ENCODE measurements at places on chromosomes 4 and X.

DNA sequence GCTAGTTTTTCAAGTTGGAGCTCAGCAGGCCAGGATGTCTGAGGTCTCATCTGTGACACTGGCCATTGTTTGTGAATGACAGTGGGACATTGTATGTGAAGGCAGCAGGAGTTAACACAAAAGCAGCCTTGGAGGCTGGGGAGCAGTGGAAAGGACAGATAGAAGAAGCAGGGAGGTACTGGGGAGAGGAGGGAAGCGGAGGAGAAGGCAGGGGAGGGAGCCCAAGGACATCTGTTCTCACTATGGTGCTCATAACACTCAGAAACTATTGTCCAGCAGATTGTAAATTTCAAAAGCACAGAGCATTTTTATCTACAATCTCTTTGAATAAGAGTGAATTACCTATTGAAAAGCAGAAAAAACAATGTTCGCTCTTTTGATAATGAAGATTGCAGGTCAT is 253.6 kb upstream of the DIPK2B start:
- no peak for DNase-seq

GRCh38 chrX:65871671-65872311 is 168.1 kb downstream of the VSIG4 start:
- DNase-seq: no peak

DNA sequence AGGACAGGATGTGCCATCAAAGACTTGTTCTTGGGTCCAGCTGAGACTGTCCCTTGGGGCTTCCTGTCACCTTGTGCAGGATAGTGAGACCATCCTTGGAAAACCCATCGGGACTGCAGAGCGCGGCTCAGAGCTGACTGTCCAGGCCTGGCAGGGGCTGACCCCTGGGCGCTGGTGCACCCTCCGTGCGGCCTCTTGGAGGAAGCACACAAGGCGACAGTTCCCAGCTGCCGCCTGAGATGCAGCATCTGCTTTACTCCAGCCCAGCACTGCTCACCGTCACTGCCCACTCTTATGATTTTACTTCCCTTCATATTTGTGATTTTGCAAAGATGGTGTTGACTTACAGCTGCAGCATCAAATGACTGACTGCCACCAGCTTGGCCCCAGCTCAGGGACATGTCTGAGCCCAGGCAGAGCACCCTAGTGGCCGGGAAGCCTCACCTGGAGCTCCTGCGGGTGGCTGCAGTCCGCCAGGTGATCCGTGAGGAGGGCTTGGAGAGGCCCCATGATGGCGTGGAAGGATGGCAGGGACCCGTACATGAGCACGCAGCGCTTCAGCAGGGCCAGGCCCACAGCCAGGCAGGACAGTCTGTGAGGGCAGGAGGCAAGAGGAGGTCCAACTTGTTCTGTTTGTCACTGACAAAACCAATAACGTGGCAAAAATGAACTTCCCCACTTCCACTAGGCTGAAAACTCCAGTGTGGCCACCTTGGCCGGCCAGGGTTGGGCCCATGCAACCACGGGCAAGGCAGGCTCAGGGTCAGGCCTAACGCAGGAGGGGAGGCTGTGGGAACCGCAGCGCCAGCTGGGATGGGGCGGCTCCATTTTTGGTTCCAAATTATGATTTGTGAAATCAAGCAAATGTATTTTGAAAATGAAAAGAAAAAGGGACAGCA is 21.8 kb downstream of the NOP14 start:
- DNase-seq: no peak

DNA sequence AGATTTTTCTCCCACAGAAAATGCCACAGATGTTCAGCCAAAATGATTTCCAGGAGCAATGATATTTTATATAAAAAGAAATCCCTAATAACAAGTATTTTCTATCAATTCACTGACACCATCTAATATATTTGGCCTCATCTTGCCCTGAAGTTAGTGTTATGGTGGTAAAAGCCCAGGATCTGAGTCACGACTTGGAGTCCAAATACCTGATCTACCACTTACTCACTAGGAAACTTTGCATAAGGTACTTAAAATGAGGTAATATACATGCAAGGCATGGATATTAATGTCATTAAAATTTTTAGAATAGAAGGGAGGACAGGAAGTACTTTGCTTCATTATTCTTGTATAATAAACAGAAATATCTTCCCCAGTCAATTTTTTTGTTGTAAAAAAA is 16.3 kb downstream of the PPP3CA start:
- no peak for DNase-seq

DNA sequence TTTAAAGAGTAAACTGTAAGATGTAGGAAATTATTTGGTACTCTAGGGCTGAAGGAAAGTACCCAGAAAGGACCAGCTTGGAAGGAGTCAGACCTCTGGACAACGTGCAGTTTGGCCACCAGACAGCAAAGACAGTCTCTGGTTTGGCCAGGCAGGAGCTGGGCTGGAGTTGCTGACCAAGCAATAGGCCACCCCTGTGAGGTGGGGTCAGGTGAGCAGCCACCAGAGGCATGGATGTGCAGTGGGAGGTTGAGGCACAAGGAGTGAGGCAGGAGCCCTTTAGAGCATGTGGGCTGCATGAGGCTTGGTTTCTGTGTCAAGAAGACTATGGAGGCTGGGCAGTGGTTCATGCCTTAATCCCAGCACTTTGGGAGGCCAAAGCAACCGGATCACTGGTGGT is 17.7 kb upstream of the MRFAP1 start:
- DNase-seq: no peak

- no peak for DNase-seq
These were observed 45.4 kb upstream of the GAB1 start for GRCh38 chr4:143291314-143291713.

DNA sequence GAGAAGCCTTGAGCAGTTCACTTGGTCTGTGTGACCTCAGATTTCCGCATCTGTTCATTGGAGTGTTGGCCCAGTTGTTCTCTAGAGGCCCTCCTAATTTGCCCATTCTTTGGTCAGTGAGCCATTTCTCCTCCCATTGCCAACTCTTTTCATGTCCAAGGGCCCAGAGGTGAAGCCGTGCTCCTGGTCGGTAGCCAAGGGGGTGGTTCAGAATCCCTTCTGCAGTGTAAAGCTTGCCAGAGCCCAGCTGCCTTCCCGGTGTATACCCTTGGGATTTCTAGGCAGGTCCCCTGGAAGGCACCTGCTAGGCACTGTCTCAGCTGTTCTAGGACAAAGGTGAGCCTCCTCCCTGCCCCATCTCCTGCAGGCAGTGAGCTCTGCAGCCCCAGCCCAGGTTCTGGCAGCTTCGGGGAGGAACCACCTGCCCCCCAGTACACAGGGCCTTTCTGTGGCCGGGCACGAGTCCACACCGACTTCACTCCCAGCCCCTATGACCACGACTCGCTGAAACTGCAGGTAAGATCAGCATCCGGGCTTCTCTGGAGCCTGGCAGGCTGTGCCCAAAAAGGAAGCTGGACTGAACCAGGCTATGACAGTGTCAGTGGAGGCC is 12.3 kb downstream of the SASH3 start:
- no peak for DNase-seq

GRCh38 chrX:13659063-13659462 is 6.1 kb downstream of the TCEANC start:
- no peak for DNase-seq

DNA sequence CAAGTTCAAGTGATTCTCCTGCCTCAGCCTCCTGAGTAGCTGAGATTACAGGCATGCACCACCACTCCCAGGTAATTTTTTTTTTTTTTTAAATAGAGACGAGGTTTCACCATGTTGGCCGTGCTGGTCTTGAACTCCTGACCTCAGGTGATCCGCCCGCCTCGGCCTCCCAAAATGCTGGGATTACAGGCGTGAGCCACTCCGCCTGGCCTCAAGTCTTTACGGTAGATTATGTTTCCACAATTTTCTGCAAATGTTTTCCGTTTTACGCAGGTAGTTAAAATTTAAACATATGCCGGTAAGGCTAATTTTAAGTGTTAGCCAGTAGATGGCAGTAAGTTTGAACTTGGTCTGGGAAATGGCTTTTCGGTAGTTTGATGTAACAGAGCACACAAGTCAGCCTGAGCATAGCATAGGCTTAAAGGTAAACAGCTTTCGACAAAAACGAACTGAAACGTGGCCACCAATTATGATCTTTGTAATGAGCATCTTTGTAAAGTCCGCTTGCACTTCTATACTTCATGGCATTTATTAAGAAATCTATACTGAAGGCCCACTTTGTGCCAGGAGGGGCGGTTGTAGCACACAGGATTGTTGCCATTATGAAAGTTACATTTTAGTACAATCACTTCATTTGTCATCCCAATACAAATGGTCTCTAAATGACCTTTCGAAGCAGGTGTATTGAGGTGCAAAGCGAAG is 31.1 kb downstream of the CCKAR start:
- DNase-seq: peak; percentile 76

GRCh38 chr4:72969976-72970375 is 99.5 kb downstream of the COX18 start:
- peak; percentile 15 for DNase-seq

DNA sequence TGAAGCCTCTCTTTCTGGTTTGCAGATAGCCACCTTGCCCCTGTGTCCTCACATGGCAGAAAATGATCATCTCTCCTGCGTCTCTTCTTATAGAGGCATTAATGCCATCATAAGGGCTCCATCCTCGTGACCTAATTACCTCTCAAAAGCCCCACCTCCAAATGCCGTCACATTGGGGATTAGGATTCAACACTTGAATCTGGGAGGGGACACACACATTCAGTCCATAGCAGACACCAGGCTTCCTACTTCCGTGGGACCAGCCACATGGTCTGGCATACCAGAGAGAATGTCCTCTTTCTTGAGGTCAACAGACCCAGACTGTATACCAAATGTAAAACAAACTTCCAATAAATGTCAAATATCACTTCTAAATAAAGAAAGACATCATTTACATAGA is 82.3 kb upstream of the S100G start:
- no peak for DNase-seq

DNA sequence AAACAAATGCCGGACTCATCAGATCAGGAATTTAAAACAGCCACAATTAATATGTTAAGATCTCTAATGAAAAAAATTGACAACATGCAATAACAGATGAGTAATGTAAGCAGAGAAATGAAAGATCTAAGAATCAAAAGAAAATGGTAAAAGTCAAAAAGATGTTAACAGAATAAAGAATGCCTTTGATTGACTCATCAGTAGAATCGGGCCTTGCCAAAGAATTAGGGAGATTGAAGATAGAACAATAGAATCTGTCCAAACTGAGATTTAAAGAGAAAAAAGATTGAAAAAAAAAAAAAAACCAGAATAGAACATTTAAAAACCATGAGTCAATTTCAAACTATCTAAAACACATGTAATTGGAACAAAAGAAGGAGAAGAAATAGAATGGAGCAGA is 25.9 kb upstream of the GUCY1A1 start:
- DNase-seq: no peak

GRCh38 chrX:107204068-107204605 is 2.1 kb downstream of the NUP62CL start:
- no peak for DNase-seq

GRCh38 chr4:48683784-48684666 is 96.1 kb downstream of the FRYL start:
- DNase-seq: no peak

DNA sequence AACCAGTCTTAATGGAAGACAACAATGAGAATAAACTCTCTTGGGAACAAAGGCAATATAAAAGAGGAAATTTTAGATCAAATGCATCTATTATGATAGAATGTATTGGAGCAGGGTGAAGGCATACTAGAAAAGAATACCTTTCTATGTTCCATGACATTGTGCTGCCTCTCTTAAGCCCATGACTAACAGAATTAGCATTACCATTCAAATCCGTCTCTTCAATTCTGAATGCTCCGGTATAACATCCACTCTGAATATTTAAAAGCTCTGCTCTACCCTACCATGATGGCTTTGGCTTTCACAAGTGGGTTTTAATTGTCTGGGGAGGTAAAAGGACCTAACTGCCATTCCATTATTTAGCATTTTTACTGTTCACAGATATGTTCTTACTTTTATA is 1878.4 kb downstream of the ARAP2 start:
- no peak for DNase-seq

- DNase-seq: peak; percentile 42
These were observed 34.4 kb downstream of the NFKB1 start for GRCh38 chr4:102535398-102536082.

- no peak for DNase-seq
These were observed 19.7 kb downstream of the NOP14 start for GRCh38 chr4:2943364-2944090.

GRCh38 chr4:172842779-172843178 is 325.8 kb upstream of the GALNT7 start:
- DNase-seq: no peak

GRCh38 chrX:48910926-48911411 is 477 bp downstream of the SLC35A2 start:
- DNase-seq: peak; percentile 20

DNA sequence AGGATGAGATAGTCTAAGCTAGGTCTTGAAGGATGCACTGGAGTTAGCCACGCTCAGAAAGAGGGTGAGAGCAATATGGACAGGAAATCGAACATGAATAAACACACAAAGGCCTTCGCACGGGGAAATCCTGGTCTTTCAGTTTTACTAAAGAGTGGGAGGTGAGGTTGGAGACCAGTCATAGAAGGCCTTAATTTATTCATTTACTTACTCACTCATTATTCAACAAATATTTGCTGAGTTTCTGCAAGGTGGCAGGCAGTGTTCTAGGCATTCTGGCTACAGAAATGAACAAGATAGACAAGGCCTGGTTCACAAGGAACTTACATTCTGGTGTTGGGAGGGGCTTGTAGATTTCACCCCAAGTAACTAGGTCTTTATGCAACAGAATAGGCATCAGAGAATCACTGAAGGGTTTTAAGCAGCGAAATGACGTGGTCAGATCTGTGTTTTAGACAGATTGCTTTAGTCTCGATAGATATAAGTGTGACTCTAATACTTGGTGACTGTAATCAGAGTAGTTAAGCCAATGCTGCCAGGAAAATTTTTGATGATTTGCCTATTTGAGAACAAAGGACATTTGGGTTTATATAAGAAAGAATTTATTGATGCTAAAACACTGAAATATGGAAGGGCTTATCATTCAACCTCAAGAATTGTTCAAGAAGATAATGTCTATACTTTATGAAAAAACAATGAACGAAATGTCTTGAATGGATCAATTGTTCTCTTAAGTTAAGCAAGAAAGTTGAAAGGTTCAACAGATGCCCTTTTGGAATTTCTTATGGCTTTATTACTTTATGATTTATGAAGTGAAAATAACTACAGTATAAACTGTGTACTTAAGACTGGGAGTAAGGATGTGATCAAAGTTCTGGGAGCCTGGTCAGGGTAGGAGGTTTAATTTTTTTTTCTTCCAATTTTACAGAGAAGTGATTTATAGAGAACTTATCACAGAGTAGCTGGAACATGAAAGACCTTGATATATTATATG is 184.4 kb upstream of the CASK start:
- no peak for DNase-seq

GRCh38 chr4:146211440-146211839 is 2.9 kb upstream of the REELD1 start:
- no peak for DNase-seq

Data from AG20443 (cell line).